ENCODE measurements at places on chromosomes 13 and 19.

DNA sequence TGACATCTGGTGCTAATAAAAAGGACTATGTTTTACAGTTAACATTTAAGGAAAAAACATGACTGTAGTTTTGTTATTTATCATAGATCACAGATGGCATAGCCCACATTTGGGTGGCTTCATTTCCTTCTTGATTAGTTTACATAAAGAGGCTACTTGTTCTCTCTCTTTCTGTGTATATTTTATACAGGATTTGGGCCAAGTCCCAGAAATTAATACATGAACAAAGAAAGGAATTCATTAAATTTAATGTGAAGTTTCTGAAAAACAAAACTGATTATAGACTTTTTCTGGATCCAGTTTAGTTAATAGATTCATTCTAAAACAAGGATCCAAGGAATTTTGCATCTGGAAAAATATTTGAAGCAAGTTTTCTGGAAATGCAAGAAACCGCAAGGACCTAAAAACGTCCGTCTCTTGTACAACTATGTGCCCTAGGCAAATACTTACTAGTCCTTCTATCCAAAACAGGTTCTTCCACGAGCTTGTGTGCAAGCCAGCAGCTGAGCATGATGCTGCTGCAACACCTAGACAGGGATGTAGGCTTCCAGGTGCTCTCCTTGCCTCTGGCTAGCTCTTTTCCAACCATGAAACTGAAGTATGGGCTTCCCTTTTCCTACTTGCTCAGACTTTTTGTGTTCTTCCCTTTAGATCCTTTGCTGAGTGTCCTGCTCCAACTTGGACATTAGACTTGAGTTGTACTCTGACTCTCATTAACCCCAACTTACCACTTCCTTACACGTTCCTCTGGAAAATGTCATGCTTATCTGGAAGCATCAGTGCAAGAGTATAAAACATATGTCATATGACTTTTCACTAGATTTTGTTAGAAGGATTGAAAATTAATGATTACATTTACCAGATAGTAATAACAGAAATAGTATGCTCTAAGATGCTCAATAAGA, 161.5 kb upstream of the STARD13 start:
- peak; percentile 84 for DNase-seq

DNA sequence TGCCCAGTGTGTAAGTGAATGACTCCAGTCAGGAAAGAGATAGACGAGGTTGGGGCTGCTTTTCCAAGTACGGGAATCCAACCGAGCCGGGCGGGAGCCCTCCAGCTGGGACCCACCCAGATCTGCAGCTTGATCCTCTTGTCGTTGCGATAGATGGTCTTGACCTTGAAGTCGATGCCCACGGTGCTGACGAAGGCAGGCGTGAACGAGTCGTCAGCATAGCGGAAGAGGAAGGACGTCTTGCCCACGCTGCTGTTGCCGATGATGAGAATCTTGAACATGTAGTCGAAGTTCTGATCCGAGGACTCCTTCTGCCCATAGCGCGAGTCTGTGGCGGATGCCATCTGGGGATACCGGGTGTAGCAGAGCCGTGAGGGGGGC, 1.5 kb downstream of the RAB3A start:
- no peak for DNase-seq

DNA sequence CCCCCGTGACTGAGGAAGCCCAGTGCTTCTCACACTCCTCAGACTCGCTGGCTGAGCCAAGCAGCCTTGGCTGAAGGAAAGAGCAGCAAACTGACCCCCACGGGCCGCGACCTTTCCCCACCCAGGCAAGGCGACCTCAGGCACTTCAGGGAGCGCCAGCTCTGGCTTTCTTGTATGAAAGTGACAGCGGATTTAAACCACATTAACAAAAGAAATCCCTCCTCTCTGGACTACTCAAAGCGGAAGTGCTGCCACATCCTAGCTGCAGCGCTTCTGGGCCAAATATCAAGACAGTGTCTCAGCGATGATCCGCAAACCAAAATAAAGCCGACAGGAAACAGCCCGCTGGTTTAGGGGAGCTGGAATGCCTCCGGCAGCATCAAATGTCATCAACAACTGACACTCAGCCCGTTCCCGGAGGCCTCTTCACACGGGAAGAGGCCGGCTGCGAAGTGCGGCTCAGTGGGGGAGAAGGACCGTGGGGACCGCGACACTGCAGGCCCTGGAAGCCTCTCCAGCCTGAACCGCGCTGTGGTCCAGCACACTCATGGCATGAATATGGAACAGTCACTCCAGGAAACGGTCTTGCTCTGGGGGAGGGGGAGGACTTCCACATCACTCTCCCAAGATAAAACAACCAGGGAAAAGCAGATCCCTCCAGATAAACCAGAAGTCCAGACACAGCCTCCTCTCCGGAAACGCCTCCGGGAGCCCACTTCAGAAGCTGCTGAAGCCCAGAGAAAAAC, 1.4 kb downstream of the RASA3 start:
- DNase-seq, result no peak

DNA sequence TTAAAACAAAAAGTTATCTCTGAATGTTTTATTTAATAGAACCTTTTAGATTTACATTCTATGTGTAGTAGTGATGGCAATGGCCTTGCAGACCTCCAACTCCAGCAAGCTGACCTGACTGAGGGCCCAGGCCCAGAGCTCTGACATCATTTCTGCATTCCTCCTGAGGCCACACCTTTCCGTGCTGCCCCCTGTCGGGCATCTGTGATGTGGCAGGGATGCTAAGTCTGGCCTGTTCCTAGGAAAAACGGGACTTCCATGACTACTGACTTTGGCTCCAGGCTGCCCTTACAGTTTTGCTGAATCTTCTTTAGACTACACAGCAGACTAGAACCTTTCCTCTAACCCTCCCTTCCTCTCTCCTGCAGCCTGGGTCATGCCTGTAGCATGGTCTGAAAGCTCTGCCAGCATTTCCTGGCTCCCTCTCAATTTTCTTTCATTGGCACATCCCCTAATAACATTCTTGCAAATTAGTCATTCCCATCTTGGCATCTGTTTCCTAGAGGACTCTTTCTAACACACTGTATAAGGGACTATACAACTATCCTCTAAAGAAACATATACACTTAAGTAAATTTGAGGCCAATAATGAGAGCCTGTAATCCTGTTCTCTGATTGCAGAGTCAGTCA, 249.1 kb downstream of the GPC5 start:
- no peak for DNase-seq

- no peak for DNase-seq
These were observed 35.6 kb upstream of the TMTC4 start for GRCh38 chr13:100710176-100710575.

DNA sequence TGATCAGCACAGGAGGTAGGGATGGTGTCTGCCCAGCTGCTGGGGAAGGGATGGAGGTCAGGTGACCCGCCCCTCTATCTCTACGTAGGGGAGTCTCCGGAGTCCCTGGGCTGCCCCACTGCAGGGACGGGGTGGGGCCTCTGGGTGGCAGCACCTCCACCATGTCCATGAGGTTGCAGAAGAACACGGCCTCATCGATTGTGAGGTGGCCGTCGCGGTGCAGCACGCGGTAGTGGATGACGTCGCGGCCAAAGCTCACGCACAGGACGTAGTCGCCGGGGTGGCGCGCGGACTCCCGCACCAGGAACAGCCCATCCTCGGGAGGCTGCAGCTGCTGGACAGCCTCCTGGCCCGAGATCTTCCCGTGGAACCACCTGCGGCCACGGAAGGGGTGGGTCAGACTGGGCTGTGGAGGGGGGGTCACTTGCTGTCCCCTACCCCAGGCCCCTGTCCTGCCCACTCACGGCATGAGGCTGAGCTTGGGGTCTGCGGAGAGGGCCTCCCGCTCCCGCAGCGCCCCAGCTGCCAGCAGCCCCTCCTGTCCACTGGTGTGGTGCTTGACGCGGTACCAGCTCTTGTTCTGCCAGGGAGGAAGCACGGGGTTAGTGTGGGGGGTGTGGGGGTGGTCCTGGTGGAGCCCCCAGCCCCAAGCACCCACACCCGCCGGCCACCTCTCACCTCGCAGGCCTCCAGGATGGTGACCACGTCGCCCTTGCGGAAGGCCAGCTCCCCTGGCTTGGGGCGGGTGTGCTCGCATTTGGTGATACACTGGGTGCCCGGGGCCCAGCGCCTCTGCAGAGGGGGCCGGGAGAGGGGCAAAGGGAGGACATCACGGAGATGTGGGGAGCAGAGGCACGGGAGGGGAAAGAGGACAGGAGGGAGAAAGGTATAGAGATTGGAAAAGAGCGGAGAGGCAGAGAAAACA, 2.3 kb downstream of the MATK start:
- peak; percentile 7 for DNase-seq

DNA sequence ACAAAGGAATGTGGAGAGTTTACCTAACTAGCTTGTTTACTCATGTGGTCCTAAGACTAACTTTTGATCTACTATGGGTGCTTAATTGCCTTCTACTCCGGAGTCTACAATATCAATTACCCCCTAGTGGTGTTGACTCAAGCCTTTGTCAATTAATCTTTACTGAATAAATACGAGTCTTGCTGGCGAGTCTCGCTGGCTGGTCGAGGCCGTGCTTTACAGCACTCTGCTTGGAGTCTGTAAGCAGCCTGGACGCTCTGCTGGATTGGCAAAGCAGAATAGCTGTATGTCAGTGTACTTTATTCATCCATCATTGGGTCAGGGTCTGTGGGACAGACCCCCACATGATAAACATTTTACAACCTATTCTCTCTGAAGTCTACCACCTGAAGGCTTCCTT, 9.9 kb upstream of the SPART start:
- no peak for DNase-seq

GRCh38 chr19:12035220-12036172, at the start of gene ZNF433:
ZNF433 (minus strand) TSS chr19:12035679; CDS start chr19:12035539, 140 bp downstream.
- DNase-seq, result no peak

GRCh38 chr19:43595605-43595998, 332 bp downstream of the IRGQ start:
- no peak for DNase-seq

DNA sequence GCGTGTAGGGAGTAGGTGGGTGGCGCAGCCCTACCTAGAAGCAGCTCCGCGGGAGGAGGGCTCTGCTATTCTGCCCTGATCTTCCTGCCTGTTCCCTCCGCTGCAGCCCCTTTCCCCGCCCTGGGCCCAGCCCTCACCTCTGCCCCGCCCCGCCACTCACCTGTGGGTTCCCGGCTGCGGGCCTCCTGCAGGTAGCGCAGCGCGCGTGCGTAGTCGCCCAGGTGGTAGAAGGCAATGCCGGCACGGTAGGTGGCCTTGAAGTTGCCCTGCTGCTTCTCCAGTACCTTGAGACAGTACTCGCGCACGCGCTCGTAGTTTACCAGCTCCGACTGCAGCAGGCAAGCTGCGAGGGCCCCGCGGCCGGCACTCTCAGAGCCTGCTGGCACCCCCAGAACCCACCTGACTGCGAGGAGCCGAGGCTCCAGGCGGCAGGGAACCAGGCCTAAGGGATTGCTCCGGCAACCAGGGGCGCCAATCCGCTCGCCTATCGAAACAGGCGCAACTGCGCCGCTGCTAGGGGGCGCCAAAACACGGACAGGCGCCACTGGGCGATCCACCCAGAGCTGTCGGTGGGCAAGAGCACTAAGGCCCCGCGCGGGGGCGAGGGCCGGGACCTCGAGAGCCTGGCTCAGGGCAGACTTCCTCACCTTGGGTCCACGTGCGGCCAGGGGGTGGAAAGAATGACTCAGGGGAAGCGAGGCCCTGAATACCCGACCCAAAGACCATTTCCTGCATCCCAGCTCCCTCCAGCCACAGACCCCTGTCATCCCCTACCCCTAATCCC, 965 bp downstream of the TTC9B start:
- peak; percentile 9 for DNase-seq

DNA sequence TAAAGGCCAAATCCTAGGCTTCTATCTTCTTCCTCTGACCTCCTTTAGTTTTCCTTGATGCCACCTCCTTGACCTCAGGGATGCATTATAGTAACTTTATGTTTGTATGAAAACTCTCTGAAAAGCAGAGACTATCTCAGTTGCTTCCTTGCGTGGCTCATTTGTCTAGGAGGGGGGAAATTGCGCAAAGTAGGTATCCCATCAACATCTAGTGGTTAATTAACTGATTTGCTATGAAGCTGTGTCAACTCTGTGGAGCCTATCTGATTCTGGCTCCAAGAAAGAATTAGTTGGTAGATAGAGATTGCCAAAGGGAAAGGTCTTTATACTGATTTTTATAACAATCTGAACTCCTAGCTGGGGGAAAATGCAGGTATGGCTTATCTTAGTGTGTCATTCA, 82.1 kb upstream of the FRY start:
- DNase-seq, result no peak

DNA sequence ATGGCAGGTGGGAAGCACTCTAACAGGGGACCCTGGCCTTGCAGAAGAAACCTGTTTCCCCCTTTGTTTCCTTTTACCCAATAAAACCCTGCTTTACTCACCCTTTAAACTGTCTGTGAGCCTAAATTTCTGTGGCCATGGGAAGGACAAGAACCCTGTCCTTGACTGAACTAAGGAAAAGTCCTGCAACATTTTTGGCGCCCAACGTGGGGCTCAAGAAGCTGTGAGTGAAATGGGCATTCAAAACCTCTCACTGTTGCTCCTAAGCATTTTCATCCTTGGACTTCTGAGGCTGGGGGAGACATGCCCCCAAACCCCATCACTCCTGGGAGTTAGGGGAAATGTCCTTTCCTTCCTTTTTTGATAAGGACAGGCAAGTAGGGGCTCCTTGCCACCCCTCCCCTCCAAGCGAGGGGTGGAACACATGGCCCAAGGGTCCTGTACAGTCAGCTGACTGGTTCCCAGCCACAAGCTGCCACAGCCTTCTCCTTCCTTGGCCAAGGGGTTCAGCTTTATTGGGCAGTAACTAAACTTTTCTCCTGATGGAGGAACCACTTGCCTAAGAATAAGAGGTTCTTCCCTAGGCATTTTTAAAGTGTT, 381.6 kb downstream of the KLF5 start:
- DNase-seq, result no peak

DNA sequence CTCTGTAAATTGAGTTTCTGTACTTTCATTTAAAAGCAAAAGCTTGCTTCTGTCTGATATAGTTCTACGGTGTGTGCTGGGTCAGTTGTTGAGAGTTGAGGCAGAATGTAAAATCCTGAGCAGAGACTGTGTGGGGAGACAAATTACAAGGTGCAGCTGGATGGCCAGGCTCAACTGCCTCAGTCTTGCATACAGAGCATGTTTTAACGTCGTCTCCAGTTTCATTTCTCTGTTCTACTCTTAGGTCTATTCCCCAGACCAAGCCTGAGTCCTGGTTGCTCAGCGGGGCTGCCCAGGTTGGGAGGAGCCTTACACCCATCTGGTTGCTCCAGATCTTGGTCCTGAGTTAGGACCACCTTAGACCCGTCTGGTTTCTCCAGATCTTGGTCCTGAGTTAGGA, 54.4 kb upstream of the MEDAG start:
- DNase-seq, result no peak

DNA sequence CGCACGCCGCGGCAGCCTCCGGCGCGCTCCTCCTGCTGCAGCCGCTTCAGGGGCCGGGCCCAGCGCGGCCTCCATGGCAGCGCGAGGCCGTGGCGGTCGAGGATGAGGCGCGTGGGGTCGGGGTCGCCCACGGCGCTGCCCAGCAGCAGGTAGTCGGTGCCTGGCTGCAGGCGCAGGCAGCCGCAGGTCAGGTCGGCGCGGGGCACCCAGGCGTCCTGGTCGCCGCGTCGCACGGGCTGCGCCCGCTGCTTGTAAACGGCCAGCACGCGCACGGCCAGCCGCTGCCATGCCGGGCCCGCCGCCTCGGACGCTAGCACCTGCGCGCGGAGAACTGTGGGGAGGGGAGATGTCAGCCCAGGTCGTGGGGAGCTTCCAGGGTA, 11.1 kb downstream of the NTN5 start:
- DNase-seq, result no peak

Measured in NCI-H1694 (cell line).